Iris pigment epithelial cell (primary cell): ENCODE measurements at places on chromosomes 3 and 15.

DNA sequence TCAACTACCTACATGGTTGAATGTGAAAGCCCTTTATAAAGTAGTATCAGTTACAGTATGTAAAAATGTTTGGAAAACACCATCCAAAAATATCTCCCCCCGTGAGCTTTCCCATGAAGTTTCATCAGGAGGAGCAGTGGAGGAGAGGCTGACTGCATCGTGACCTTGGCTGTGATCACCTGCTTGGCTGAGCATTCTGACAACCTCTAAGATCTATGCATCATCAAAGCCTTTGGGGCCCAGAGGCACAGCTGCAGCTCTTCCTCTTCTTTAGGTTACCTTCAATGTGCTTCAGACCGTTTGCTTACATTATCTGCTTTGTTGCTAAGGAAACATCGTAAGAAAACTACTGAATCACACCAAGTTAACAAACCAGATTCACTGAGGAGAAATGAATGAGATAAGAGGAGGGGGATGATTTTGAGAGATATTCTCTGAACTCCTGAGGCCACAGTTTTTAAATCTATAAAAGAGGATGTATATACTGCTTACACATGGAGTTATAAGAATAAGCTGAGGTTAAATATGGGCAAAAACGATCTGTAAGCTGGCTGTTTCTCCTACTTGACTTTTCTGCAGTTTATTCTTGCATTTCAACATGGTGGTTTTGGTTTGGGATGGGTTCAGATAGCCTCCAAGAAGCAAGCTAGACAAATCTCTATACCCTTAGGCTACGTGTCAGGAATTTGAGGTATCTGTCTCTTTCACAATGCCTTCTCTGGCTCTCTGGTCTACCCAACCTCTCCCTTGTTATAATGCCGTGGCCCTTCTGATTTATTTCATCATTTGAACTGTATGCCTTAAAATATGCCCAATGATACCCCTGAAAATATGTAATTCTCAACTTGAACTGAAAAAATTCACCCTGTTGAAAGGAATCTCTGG, 4.0 kb downstream of the GCSAM start:
- DNase-seq, result peak; percentile 69

GRCh38 chr3:136069933-136070332, 104.4 kb downstream of the PPP2R3A start:
- no peak for DNase-seq

GRCh38 chr15:50925281-50925680, 16.8 kb downstream of the AP4E1 start:
- no peak for DNase-seq

- no peak for DNase-seq
Measured at GRCh38 chr15:54519577-54519976, 541.3 kb downstream of the UNC13C start.

DNA sequence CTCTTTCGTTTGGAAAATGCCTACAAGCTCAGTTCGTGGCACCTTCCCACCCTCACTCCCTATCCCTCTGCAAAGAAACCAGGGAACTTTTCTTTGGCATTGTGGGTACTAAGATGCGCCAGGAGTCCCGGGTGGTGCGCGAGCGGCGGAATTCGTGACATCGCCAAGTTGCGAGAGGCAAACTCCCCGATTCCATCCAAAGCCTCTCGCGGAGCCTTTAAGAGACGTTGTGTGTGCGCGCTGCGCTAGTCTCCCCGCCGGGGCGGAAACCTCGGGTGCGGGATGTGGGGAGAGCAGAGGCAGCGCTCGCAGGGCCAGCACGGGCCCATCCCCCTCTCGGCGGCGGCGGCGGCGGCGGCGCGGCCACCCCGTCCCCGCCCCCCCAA, 443 bp upstream of the NR2F2 start:
- DNase-seq, result peak; percentile 88

GRCh38 chr3:113985541-113985940, 37.7 kb downstream of the ZDHHC23 start:
- DNase-seq, result no peak

- DNase-seq, result peak; percentile 99
Measured at GRCh38 chr15:56759450-56759845, 26.1 kb upstream of the ZNF280D start.

GRCh38 chr3:188683032-188683521, 488.7 kb upstream of the TPRG1 start:
- peak; percentile 99 for DNase-seq

DNA sequence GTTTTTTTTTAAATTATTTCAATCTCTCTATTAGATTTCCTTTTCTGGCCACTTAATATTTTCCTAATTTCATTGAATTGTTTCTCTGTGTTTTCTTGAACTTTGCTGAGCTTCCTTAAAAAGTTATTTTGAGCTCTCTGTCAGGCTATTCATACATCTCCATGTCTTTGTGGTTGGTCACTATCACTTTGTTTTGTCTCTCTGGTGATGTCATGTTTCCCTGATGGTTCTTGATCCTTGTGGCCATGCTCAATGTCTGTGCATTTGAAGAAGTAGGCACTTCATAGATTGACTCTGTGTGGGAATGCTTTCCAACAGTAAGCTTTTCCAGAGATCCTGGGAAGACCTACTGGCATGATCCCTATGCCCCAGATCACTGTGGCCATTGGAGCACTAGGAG, 18.6 kb downstream of the CD200R1 start:
- no peak for DNase-seq

DNA sequence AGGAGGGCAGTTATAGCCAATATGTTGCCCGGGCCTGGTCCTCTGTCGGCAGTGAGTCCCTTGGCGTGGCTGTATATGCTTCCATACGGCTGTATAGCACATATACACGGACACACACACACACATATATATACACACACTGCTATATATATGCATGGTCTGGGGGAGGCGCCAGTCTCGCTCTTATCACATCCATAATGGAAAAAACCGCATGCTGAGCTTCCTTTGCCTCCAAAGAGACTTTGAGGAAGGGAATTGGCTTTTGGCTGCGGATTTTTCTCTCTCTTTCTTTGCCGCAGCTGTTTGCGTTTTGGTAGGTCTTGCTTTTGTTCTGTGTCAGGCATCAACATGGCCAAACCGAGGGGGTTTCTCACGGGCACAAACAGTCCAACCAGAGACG, 11.3 kb upstream of the TMEM115 start:
- DNase-seq, result peak; percentile 22

- peak; percentile 1 for DNase-seq
Measured at GRCh38 chr15:81666839-81667238, 292.8 kb upstream of the TMC3 start.

DNA sequence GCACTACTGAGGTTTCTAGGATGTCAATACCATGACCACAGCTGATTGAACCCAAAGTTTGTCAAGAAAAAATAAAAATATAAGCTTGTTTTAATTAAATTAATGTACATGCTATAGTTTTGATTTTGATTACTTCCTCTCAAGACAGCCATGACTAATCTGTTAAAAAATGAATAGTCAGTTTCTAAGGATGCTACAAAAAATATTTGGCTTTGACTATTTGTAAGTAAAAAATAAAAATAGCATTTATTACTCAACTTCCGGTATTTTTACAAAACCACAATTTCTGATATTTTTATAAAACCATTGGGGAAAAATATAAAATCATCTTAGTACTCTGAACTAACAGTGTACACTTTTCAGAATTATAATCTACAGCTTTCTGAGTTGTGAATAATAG, 12.1 kb upstream of the TEX9 start:
- DNase-seq, result no peak

DNA sequence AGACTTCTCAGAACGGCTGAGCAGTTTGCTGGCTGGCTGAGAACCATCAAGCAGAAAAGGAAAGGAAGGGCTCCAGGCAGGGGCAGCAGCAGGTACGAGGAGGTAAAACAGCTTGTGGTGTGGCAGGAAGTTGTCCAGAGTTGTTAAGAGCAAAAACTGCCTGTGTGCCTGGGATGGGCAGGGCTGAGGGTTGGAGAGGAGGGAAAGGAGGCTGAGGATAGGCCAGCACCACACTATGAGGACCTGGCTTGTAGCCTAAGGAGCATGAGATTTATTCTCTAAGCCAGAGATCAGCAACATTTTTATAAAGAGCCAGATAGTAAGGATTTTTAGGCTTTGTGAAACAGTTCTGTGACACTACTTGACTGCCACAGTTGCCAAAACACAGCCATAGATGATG, 8.0 kb downstream of the IGSF10 start:
- no peak for DNase-seq

DNA sequence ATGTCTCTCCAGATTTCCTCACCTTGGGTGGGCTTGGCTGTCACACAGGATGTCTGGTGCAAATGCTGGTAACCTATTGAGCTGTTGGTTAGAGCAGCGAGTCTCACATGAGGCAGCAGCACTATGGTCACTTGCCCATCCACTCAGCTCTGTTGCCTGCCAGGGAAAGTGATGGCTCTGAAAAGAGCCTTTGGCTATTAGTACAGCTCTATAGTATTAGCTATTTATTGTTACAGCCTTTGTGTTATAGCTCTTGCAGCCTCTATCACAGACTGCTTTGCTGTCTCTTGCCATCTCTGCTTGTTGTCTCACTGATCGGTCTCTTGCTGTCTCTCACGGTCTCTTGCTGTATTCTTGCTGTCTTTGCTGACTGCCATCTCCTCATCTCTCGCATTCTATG, 114.3 kb downstream of the MFSD1 start:
- DNase-seq, result no peak

DNA sequence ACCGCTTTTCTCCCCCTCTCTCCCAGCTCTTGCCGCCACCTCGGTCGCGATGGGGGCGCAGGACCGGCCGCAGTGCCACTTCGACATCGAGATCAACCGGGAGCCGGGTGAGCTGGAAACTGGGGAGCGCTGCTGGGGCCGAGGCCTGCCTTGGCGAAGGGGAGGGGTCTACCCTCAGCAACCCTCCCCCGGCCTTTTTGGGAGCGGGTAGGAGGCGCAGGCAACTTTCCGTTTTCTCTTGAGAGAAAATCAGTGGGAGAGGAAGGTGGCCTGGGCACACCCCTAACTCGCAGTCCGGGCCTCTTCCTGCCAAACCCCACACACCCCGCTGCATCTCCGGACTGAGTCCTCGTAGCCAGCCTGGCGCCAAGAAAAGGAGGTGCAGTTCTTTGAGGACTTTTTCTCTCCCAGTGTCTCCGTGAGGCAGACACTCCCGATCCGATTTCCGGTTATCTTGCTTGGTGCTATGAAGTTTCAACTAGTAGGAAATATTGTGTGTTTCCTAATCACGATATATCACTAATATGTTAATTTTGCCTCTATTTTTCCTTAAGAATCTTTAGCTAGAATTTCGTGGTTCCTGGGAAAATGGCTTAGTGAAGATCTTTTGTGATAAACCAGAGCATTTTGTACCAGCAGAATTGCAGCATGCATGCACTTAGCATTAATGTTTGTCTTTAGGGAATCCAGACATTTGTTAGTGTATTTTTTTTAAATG, 631 bp downstream of the NKTR start:
- peak; percentile 76 for DNase-seq

DNA sequence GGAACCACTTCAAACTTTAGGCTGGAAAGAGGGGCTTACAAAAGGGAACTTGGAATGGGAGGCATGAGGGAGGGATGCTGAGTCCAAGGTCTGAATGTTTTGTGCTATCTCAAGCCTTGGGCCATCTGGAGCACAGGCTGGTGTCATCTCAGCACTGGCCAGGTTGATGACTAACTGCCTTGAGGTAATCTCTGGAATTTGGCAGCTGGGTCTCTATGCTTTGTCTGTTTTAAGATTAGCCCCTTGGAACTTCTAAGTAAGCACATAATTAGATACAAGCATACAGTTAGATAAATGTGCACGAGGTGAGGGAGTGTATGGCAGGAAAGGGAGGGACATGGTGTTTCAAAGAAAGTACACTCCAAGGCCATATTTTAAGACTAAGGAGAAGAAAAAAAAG, 252.4 kb upstream of the CCDC54 start:
- DNase-seq, result peak; percentile 79

GRCh38 chr15:85044894-85045293, 63.2 kb downstream of the PDE8A start:
- no peak for DNase-seq

GRCh38 chr15:86611417-86612040, 531.9 kb downstream of the AGBL1 start:
- peak; percentile 12 for DNase-seq

- DNase-seq, result peak; percentile 49
Measured at GRCh38 chr3:175356899-175357324, 497.8 kb downstream of the NAALADL2 start.

DNA sequence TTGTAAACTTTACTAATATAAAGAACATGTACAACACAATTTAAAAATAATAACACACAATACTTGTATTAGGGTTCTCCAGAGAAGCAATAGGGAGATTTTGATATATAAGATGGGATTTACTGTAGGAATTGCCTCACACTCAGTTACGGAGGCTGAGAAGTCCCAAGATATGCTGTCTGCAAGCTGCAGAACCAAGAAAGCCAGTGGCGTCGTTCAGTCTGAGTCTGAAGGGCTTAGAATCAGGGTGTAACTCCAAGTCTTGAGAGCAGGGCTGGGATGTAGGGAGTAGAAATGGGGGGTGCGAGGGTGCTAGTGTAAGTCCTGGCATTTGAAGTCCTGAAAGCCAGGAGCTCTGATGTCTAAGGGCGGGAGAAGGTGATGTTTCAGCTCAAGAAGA, 206.6 kb upstream of the HES1 start:
- no peak for DNase-seq

DNA sequence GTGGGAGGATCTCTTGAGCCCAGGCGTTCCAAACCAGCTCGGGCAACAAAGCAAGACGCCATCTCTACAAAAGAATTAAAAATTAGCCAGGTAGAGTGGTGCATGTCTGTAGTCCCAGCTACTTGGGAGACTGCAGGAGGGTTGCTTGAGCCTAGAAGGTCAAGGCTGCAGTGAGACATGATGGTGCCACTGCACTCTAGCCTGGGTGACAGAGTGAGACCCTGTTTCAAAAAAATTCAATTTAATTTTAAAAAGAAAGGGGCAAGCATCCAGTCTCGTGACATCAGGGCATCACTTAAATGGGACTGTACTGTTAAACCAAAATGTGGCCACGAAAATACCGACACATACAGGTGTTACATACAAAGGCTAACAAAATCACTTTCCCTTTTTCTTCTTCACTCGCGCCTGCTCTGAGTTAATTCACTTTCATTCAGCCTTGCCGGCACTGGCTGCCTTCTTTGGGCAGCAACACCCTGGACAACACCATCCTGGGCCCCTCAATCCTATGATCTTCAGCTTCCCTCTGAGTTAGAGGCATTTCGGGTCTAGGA, 121.7 kb downstream of the LIPC start:
- DNase-seq, result no peak

- no peak for DNase-seq
Measured at GRCh38 chr3:184647405-184647936, 64.4 kb downstream of the MAGEF1 start.

DNA sequence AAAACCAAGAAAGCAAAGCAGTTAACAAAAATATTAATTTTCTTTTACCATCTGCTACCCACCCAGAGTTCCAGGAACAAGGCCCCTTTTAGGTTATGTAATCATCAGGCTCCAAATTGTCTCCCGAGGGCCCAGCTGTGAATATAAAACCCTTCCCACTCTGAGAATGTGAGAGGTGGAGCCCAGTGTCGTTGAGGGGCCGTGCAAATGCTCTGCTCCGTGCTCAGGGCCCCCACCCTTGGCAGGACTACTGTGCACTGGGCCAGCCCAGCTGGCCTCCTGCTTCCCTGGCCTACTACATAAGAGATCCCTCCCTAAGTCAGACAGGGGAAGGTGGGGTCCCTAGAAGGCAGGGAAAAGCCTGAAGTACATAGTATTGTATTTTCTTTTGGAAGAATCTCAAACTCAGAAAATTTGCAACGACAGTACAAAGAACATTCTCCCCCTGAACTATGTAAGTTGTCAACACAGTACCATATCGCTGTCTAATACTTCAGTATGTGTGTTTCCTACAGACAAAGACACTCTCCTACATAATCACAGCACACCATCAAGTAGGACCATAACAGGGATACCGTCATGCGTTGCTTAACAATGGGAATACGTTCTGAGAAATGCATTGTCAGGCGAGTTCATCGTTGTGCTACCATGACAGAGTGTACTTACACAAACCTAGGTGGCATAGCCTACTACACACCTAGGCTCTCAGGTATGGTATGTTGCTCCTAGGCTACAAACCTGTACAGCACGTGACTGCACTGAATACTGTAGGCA, 4.4 kb upstream of the CLEC3B start:
- DNase-seq, result no peak
